ENCODE measurements at places on chromosomes 5 and 9.

DNA sequence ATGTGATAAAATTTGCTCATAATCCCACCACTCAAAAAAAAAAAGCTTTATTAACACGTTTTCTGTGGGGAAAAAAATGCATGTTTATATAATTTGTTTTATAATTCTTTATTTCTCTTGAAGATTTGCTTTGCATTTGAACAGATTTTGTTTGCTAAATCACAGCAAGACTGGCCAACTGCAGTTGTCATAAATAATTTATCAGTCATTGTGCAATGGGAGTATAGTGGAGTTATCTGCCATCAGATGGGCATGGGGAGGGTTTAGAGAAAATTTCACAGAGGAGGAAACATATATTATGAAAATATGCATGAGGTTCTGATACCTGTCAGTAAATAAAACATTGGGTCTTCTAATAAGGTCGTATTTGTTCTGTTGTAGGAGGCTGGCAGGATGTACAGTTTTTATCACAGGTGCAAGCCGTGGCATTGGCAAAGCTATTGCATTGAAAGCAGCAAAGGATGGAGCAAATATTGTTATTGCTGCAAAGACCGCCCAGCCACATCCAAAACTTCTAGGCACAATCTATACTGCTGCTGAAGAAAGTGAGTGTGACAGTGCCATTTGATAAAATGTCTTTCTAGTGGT, 23.8 kb downstream of the HSDL2 start:
- no peak for DNase-seq

GRCh38 chr5:33929925-33930690, 6.1 kb upstream of the RXFP3 start:
- DNase-seq, result no peak

GRCh38 chr5:143153332-143154119, 250.0 kb downstream of the NR3C1 start:
- no peak for DNase-seq

DNA sequence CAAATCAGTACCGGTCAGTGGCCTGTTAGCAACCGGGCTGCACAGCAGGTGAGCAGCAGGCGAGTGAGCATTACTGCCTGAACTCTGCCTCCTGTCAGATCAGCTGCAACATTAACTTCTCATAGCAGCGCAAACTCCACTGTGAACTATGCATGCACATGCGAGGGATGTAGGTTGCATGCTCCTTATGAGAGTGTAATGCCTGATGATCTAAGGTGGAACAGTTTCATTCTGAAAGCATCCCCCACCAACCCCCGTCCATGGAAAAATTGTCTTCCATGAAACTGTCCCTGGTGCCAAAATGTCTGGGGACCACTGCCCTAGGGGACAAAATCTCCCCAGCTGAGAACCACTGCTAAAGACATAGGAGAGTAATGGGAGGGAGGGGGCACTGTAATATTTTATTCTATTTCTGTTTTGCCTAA, 51.1 kb downstream of the P4HA2 start:
- no peak for DNase-seq

- DNase-seq, result no peak
These were observed 404.0 kb downstream of the TLE4 start for GRCh38 chr9:79975621-79976256.

- DNase-seq, result no peak
These were observed at the start of gene MAP1B for GRCh38 chr5:72107131-72107900. MAP1B (plus strand) TSS chr5:72107475; CDS start chr5:72107532, 57 bp downstream.

- DNase-seq, result no peak
These were observed 71.0 kb downstream of the FER start for GRCh38 chr5:108818613-108819272.

- no peak for DNase-seq
These were observed 30.1 kb upstream of the MUSK start for GRCh38 chr9:110638381-110638954.

- no peak for DNase-seq
These were observed 72.4 kb upstream of the LHFPL2 start for GRCh38 chr5:78720997-78721396.

DNA sequence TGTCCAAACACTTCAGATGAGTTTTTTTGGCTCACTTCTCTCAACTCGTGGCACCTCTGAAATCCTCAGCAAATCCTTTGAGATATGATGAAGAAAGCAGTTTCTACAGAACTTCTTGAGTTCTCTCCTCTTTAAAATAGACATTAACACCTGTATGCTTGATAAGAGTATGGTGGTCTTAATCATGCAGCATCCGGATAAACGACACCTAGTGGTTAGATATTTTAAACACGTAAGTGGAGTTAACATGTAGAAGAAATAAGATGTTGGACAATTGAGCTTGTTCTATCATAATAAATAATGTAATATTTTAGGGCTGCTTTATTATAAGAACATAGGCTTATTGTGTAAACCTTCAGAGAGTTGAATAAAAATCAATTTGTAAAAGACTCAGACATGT, 324.8 kb downstream of the CYLC2 start:
- no peak for DNase-seq

- no peak for DNase-seq
These were observed 51.5 kb upstream of the ADAMTSL1 start for GRCh38 chr9:18422296-18423036.

DNA sequence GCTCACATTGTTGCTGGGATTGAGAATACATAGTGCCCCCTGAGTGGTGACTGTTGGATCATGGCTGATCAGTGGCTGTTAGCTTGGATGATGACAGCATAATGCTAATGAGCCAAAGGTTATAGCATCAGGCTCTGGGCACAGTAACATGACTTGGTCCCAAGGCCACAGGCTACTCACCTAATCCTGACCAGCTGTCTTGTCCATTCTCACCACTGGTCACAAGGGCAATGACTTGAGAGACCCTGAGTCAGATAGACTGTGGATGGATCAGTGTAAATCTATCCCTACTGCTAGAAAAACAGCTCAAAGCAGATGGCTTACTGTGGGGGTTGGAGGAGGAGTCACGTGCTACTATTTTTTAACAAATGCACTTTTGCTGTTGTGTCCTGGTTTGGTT, 74.7 kb downstream of the AOPEP start:
- DNase-seq, result no peak

DNA sequence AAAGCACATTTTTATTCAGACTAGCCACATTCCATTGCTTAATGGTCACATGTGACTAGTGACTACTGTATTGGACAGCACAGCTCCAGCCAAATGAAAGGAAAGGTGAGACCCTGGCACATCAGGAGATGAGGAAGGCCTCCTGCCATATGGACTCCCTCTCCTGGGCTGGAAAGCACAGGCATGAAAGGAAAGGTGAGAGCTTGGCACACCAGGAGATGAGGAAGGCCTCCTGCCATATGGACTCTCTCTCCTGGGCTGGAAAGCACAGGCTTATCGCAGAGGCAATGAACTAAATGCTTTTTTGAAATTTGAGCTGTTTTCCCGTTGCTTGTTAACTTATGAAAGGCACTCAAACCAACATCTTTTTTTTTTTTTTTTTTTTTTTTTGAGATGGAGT, 144.8 kb upstream of the SLC12A2 start:
- DNase-seq, result no peak

DNA sequence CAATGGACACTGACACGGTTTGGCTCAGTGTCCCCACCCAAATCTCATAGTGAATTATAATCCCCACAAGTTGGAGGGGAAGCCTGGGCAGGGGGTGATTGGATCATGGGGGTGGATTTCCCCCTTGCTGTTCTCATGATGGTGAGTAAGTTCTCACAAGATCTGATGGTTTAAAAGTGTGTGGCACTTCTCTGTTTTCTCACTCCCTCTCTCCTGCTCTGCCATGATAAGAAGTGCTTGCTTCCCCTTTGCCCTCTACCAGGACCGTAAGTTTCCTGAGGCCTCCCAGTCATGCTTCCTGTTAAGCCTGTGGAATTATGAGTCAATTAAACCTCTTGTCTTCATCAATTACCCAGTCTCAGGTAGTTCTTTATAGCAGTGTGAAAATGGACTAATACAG, 115.8 kb upstream of the KIF2A start:
- no peak for DNase-seq

DNA sequence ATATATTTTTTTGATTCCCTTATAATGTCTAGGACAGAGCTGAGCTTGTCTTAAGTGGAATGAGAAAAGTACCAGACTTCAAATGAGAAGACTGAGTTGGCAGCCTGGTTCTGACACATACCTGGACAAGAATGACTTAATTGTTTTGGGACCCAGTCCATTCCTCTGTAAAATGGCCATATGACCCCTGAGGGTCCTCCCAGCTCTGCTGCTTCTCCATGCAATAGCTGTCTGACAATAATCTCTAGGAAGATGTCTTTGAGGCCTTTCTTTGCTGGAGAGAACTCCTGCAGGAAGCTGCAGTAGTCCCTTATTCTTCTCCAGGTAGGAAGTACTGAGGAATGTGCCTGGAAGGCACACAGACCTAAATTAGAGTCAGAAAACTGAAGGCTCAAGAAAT, 55.9 kb upstream of the SLIT3 start:
- no peak for DNase-seq

GRCh38 chr9:91150998-91151717, 210.6 kb downstream of the AUH start:
- DNase-seq, result no peak

DNA sequence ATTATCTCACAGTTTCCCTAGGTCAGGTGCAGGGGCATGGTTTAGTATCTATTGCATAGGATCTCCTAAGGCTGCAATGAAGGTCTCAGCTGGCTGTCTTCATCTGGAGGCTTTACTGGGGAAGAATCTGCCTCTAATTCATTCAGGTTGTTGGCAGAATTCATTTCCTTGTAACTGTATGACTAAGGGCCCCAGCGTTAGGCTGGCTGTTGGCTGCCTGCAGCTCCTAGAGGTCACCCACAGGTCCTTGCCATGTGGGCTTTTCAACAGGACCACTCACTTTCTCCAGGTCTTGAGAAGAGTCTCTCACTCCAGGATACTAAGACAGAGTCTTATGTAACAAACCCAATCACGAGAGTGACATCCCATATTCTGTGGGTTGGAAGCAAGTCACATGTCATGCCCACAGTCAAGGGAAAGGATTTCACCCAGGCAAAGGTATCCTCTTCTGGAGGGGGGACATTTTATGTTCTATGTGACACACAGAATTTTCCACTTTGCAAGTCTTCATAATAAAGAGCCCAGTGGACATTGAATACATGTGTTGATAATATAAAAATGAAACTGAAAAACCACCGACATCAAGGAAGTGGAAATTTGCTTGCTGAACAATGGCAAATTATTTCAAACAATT, 38.2 kb downstream of the HMHB1 start:
- DNase-seq, result no peak

DNA sequence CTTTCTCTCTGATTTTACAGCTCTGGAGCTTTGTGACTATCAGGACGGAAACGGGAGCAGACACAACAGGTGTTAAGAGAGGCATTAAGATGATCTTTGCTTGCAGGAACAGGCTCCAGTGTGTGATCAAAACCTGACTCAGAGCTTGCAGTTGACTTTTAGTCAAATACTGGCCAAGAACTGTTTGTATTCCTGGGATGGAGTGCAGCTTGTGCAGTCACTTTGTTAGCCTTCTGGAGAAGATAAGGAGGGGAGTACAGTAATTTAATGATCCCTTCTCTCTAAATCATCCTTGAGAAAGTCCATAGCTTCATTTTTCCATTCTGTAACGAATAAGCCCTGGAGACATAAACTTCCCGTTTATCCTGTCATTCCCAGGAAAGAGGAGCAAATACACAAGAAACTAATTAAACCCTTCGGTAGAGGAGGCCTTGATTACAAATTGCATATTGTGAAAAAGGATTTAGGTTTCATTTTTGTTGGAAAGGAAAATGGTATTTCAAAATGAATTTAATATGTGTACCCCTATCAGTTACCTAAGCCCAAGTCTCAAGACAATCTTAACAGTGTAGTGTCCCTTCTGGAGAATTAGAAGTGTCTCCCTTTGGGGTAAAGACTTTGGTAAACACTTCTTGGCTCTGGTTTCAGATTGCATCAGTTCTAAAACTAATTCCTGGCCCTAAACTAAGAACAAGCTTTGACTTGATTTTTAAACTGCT, 3.1 kb upstream of the STOM start:
- no peak for DNase-seq

- no peak for DNase-seq
These were observed 104.4 kb downstream of the ACTL7B start for GRCh38 chr9:108751369-108751768.

DNA sequence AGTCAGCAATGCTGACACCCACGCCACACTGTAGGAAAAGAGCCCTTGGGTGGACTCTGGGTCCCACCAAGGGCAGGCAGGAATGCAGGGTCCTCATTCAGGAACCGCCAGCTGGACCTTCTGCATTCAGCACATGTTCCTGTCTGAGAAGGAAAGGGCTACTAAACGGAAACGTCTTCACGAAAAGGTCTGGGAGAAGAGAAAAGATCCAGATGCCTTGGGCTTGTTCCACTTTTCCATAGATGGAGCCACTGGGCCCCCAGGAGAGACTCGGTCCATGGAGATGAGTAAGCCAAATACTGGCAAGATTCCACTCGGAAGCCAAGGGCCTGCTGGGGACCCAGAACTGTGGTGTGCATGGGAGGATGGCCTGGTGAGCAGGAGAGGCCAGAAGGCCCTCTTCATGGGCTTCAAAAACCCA, 38.4 kb downstream of the LHFPL2 start:
- no peak for DNase-seq

DNA sequence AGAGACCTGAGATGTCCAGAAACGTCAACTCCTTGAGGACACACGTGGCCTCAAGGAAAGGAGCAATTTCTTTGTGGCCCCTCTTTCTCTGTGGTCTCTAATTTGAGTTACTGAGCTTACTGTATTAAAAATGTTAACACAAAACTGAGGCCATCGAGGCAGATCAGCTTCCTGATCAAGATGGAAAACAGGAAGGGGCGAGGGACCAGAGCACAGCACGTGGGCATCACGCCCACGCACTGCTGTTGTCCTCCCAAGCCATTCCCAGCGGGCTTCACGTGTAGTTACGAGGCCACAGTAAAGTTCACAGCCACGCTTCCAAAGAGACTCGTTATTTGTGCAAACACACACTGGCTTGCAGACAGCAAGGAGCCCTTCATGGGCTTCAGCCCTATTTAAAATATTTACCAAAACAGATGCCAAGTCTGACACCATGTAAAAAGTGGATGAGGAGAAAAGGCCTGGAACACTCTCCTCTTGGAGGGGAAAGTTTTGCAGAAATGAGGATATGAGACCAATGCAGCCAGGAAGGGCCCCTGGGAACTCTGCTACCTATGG, 149.5 kb downstream of the ROR2 start:
- DNase-seq, result no peak

- DNase-seq, result no peak
These were observed 390.4 kb downstream of the ARHGEF28 start for GRCh38 chr5:74016373-74016772.

DNA sequence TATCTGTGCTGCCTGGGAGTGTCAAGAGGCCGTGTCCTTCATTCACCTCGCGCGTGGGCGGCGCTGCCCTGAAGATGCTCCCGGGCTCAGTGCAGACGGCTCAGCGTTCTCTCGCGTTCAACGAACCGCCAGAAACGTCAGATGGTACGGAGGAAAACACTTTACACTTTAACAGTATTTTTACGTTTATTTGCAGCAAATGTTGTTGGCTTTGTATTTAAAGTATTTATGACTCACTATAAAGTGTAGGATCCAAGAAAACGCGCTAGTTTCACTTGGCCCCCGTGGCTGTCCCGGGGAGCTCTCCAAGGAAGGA, 544 bp upstream of the ERCC6L2 start:
- DNase-seq, result no peak
